AG09309 (cell line): ENCODE measurements at places on chromosomes 5 and 9.

- no peak for DNase-seq
Observed at GRCh38 chr5:66411701-66412100, 184.5 kb upstream of the MAST4 start.

DNA sequence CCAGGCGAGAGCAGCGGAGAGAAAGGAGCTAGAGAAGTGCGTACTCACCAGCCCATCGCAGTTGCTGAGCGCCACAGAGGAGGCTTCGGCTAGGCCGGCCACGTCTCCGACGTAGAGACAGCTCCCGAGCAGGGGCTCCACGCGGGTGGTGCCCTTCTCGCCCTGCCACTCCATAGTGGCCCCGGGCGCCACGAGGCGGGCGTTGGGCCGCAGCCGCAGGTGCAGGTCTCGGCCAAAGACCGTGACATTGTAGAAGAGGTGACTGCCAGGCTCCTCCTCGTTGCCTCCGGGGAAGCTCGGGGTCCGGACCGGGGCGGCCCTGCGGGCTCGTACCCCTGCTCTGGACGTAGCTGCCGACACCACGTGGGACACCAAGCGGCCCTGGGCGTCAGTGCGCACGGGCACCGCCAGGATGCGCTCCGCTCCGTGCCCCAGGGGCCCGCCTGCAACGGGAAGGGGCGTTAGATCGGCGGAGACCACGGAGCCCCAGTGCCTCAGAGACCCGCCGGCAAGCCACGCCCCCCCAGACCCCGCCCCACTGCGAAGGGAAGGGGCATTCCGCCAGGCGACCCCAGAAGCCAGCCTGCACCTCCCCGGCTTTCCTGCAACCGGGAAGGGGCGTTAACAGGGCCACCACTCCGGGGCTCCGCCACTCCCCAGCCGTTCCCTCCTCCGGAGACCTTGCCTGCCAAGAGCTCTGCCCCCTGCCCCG is 1.4 kb downstream of the ADAMTS2 start:
- DNase-seq = no peak

DNA sequence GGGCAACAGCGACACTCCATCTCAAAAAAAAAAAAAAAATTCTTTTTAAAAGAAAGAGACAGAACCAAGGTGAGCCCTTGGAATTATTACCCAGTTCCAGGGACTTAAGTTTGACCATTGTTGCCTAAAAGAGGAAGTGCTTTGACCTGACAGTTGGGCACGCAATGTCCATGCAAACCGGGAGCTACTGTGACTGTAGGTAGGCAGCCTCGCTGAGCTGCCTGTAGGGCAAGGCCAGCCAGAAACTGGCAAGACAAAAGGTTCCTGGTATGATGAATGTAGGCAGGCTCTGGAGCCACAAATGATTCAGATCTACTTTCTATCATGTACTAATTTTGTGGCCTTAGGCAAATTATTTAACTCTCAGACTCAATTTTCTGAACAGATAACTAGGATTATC is 334.8 kb upstream of the ZNF462 start:
- DNase-seq = no peak

GRCh38 chr5:141354900-141355469 is at the start of gene PCDHGA4:
Gene PCDHGA4, plus strand, starts transcription at chr5:141355021. Its CDS starts 87 bp downstream, at chr5:141355108.
- no peak for DNase-seq

- DNase-seq = no peak
Observed at GRCh38 chr5:127571314-127572131, 54.1 kb downstream of the PRRC1 start.

DNA sequence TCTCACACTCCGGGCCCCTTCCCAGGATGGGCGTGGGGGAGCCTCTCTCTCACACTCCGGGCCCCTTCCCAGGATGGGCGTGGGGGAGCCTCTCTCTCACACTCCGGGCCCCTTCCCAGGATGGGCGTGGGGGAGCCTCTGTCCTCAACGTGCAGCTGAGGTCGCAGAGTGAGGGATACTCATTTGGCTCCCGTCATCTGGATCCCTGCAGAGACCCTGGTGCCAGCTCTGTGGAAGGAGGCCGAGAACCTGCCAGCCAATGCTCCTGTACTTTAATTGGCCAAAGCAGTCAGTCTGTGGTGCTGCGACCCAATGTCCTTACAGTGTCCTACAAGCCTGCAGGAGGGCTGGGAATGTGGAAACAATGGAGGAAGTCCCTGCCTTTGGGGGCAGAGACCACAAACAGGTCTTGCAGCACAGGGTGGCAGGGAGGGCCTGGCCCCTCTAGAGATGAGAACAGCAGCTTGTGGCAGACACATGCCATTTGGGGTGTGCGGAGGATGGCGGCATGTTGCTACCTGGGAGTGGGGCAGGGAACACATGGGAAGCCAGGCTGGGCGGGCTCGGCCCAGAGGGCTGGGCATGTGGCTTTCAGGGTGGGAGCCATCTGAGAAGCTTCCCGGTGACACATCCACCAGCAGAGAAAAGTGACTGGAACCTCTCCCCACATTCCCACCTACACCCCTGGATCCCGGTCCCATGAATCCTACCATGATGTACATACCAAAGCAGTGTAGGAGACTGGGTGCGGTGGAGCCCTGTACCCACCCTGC is 13.6 kb upstream of the MRNIP start:
- no peak for DNase-seq

DNA sequence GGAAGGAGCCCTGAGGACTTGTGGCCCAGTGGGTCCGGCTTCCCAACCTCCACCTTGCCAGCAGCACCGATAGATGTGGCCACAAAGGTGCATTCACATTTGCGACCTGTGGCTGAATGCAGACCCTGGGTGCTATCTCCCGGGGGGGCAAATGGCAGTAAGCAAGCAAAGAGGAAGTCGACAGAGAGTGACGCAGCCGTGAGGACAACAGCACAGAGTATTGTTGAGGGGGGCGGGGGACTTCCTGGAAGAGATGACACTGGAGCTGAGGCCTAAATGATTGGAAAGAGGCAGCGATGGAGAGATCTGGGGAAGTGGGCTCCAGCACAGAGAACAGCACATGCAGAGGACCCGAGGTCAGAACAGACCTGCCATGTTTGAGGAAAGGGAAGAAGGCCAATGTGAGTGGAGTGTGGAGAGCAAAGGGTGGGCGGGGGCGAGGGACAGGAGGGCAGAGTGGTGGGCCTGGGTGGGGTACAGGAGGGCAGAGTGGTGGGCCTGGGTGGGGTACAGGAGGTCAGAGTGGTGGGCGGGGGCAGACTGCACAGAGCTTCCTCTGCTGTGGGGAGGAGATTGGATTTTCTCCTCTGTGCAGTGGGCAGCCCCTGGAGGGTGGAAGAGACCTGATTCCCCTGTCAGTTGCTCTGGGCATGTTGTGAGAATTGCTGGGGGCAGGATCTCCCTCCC is 42.6 kb downstream of the ADAMTS2 start:
- DNase-seq = no peak

GRCh38 chr9:89642789-89643188 is 38.0 kb downstream of the GADD45G start:
- DNase-seq = no peak

DNA sequence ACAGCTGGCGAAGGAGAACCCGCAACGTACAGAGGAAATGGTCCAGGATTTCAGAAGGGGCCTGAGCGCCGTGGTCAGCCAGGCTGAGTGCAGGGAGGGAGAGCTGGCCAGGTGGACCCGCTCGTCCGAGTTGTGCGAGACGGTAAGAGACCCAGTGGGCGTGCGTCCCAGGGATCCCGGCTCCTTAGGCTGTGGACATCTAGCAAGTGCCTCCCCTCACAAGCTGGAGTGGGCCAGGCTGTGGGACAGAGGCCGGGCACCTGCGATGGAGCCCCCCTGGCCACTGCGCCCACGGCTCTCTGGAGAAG is 29.5 kb upstream of the LRRC14B start:
- DNase-seq = no peak

DNA sequence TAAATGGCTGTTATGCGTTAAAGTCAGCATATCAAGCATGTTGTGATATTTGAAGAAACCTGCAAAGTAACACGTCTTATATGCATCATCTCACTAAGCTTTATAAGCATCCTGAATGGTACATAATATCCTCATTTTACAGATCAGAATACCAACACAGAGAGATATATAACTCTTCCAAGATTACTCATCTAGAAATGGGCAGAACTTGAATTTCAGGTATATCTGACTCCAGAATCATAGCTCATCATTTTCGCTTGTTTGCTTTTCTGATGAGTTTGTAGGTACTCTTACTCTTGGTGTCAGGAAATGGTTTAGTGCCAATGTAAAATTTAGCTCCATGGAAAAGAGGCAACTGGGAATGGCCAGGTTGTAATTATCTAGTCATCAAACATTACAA is 232.3 kb upstream of the ANKH start:
- DNase-seq = no peak

- peak; percentile 69 for DNase-seq
Observed at GRCh38 chr9:128192601-128193371, 1.4 kb upstream of the CIZ1 start.

DNA sequence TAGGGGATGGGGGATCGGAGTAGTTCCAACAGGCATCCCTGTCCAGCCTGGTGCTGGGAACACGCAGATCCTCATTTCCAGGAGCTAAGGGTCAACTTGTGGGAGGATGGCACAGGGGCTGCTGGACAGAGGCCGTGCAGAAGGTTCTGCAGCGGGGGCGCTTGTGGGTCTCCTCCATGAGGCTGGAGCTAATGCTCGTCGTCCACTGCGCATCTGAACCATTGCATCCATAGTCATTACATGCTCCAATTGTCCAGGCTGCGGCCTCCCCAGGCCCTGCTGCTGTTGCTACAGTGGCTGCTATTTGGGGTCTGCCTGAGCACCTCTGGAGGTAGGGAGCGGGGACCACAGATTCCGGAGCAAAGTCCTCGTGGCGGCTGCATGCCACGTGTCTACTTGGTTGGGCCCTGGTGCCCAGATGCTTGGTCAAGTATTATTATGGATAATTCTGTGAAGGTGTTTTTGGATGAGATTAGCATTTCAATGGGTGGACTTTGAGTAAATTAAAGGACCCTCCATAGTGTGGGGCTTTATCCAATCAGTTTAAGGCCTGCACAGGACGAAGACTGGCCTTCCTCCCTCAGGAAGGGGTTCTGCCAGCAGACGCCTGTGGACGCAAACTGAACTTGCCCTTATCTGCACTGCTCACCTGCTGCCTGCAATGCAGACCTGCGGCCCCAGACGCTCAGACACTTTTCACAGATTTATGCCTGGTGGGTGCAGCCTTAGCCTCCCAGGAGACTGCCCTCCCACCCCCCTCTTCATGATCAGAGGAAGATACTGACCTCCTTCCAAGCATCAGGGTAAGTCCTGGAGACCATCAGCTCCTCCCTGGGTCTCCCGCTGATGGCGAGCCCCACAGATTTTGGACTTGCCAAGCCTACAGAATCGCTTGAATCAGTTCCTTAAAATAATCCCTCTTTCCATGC is 127.5 kb upstream of the IRX4 start:
- DNase-seq = no peak

- DNase-seq = no peak
Observed at GRCh38 chr9:105050296-105050695, 122.3 kb upstream of the ABCA1 start.

GRCh38 chr5:113205807-113206206 is 229.0 kb downstream of the TSSK1B start:
- DNase-seq = no peak

DNA sequence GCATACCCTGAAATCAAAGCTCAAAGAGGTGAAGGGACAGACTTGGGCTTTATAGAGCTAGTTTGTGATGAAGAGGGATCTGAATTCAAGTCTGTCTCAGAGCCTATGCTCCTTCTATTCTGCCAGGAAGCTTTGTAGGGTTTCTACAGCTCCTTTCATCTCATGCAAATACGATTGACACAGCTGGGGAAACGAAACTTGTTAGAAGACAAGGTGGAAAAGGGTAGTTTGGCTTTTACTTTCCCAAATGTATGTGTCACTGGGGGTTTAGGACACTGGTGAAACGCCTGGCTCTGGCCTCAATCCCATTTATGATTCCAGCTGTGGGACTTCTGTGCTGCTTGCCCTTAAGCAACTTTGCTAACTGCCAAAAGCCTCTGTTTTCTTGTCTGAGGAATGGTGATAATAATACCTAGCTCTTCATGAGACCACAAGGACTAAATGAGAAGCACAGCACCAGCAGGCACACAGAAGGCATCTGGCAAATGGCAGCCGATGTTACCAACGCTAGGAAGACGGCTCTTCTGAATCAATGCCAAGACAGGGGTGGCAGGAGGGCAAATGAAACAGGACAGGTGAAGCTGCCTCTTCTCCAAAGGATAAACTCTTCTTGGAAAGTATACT is 70.3 kb upstream of the EQTN start:
- no peak for DNase-seq
